CD8-positive, alpha-beta memory T cell (primary cell): ENCODE measurements at places on chromosomes 12 and 14. TPM values are rescaled to one million over a fixed set of nuclear protein-coding genes. Genes with fewer than 3 reads are reported as not detected.

DNA sequence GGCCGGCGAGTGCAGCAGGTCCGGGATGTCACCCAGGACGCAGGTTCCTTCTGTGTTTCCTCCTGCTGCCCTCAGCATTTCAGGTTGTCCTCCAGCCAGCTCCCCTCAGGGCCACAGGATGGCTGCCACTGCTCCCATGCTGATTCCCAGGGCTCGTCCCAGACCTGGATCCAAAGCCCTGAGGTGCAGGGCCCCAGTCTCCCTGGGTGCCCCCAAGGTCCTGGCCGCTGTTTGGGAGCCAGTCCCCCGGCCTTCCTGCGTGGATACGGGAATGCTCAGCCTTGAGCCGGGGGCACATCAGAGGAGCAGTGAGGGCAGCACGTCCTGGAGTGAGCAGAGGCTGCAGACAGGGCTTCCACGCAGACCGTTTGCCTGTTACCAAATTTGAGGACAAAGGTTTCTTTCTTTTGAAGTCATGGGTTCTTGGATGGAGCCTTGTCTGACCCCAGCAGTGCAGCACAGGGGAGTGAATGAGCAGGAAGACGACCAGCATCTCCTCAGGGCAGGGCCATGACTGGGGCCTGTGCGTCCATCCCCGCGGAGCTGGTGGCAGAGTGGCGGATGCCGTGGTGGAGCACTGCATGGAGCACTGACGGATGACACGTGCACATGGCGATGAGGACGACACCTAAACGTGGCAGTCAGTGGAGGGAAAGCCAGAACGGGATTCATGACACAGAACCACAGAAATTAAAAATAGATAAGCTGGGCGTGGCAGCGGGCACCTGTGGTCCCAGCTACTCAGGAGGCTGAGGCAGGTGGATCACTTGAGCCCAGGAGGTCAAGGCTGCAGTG lies 12.5 kb upstream of the CACNA2D4 start:
- no peaks in the 10 kb centered on the region for H3K4me1 ChIP-seq
- H3K27me3 ChIP-seq, result no peaks in the 10 kb centered on the region
- no peak overlapping the region for H3K27ac ChIP-seq
- no peak for DNase-seq
- no peak overlapping the region for H3K4me3 ChIP-seq
- H3K36me3 ChIP-seq, result no peaks in the 10 kb centered on the region

DNA sequence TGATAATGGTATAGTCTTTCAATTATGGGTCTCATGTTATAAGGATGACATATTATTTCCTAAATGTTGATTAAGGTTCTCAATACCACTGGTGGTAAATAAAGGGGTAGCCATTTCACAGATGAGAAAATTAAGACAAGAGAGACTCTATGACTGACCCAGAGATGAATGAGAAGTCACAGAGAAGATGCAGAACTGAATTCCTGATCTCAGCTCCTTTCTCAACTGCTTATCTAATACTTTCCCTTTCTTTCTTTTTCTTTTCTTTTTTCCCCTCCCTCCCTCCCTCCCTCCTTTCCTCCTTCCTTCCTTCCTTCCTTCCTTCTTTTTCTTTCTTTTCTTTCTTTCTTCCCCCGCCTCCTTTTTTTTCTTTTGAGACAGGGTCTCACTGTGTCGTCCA lies 8.3 kb upstream of the PTGR2 start:
- no peaks in the 10 kb centered on the region for H3K27me3 ChIP-seq
- no peaks in the 10 kb centered on the region for H3K36me3 ChIP-seq
- no peaks in the 10 kb centered on the region for H3K4me1 ChIP-seq
- DNase-seq, result no peak
- H3K27ac ChIP-seq, result no peak overlapping the region

DNA sequence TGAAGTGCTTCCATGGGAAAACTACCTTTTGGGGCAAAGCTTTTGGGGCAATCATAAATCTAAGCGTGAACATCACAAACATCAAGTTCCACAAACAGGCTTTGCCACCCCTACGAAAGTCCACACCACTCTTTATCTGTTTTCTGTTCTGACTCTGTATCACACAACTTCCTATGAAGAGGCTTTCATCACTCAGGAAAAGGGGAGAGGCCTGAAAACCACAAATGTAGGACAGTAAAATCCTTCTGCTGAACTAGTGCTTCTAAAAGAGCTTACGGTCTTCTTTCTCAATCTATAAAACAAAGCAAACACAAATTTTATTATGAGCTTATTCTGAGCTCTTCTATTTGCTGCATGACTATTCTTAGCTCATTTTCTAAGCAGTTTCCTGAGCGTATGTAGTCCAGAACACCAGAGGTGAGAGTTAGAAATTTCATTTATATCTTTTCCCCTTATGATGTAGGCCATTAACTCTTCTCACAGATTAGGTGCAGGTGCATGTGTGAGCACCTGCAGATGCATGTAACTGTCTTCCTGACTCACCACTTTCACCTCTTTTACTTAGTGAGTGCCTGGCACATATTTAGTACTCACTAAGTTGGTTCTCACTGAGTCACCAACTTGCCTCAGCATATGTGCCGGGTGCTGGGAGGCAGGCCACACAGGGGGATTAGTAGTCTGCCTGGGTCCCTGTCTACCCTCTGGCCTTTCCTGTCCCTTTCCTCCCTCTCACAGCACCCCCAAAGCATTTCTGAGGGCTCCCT lies 32.9 kb upstream of the SYCP3 start:
- no peak for DNase-seq
- no peaks in the 10 kb centered on the region for H3K27me3 ChIP-seq
- peaks cover 8% of the 10 kb centered on the region for H3K36me3 ChIP-seq
- H3K4me1 ChIP-seq, result no peaks in the 10 kb centered on the region
- no peak overlapping the region for H3K4me3 ChIP-seq

- H3K36me3 ChIP-seq, result peaks cover 32% of the 10 kb centered on the region
- no peak overlapping the region for H3K27ac ChIP-seq
- DNase-seq, result no peak
- no peak overlapping the region for H3K4me3 ChIP-seq
- H3K27me3 ChIP-seq, result no peaks in the 10 kb centered on the region
- peaks cover 21% of the 10 kb centered on the region for H3K4me1 ChIP-seq
These were observed 2.0 kb downstream of the DDX51 start for GRCh38 chr12:132141976-132142678.

The MTA1 gene
- 129 TPM for total RNA-seq

- no peaks in the 10 kb centered on the region for H3K36me3 ChIP-seq
- H3K4me3 ChIP-seq, result no peak overlapping the region
- H3K27ac ChIP-seq, result no peak overlapping the region
These were observed 340.5 kb downstream of the FSCB start for GRCh38 chr14:44166611-44167010.

- DNase-seq, result no peak
- no peak overlapping the region for H3K27ac ChIP-seq
- no peaks in the 10 kb centered on the region for H3K27me3 ChIP-seq
These were observed 34.0 kb downstream of the CD9 start for GRCh38 chr12:6234214-6234613.

- no peak for DNase-seq
- H3K4me3 ChIP-seq, result no peak overlapping the region
- H3K36me3 ChIP-seq, result no peaks in the 10 kb centered on the region
- H3K27me3 ChIP-seq, result no peaks in the 10 kb centered on the region
These were observed 55.4 kb downstream of the AKAP6 start for GRCh38 chr14:32384464-32384863.

- H3K4me1 ChIP-seq, result no peaks in the 10 kb centered on the region
- DNase-seq, result no peak
- no peaks in the 10 kb centered on the region for H3K36me3 ChIP-seq
- no peak overlapping the region for H3K27ac ChIP-seq
These were observed 919.4 kb downstream of the NRXN3 start for GRCh38 chr14:79089576-79089975.

The L2HGDH gene
- total RNA-seq, result 20.0 TPM

The EID3 gene
- total RNA-seq, result 8.3 TPM
